NCI-H1048 (cell line): ENCODE measurements at places on chromosomes 4 and X.

DNA sequence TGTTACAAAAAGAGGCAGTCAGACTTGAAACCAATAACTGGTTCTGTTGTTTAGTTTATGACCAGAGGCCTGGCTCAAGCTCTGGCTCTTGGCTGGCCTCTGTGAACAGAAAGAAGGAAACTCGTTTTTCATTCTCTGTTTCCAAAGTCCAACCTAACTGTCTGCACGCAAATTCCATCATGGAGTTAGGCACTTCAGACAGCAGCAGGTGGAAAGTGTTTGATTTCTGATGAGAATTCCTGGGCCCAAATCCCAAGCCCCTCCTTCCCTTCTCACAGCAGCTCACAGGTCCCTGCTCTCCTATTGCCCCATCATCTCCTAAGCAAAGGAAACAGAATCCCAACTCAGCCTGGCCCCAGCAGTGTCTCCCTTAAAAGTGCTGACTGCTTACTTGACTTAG is 42.8 kb upstream of the FGF16 start:
- DNase-seq = no peak

- DNase-seq = peak; percentile 0
Measured at GRCh38 chrX:103918050-103918449, 44.4 kb upstream of the TMSB15B start.

DNA sequence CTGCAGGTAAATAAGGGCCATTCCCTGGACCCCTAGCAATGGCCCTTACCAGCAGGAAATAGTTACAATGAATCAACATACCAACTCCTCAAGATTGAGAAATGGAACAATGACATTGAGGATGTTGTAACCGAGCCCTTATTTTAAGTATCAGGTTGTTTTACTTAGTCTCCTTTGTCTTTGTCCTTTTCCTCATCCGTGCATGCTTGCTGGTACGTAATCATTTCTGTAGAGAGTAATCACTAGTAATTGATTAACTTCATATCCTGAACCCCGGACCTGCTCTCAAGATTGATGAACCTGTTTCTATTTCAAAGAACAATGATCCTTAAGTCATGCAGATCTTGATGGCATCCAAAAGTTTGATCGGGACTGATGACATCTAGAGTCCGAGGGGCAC is 98.6 kb upstream of the LANCL3 start:
- DNase-seq = no peak

GRCh38 chr4:154877110-154877760 is 96.2 kb downstream of the RBM46 start:
- DNase-seq = no peak

- DNase-seq = no peak
Measured at GRCh38 chr4:184165291-184165690, 52.4 kb downstream of the ENPP6 start.

DNA sequence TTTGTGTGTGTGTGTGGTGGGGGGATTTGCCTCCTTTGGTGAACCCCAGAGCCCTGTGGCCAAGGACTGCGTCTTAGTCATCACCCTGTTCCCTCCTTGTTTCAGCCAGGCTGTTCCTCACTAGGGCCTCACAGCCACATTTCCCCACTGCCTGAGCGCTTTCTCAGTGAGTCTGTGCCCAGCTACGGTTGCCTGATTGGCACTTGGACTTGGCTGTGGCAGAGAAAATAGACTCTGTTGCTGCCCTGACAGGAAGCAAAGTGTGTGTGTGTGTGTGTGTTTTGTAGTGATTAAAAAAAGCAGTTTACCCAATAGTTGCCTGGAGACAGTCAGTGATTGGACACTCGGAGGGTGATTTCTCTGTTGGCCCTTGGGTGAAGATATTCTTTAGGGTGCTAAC is 113.0 kb downstream of the UCHL1 start:
- no peak for DNase-seq
